Esophagus squamous epithelium (tissue), 5 donors: ENCODE measurements at places on chromosomes 5 and 9.

DNA sequence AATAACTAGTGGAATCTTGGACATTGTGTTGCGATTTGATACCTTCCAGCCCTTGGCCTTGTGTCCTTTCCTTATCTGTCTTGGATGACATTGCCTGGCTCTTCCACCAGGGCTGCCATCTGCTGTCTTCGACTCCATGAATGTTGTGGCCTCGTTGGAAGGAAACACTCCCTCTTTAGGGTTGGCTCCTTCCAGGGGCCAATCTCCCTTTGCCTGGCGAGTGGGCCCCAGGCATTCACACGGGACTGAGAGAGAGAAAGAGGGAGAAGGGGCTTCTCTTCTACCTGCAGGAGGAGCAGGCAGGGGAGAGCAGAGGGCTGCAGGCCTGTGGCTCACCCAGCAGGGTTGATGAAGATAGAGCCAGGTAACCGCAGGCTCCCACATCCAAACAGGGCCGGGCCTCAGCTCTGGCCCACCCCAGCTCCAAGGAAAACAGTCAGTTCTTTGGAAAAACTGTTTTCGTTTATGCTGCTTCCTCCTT lies 31.3 kb downstream of the FGF1 start:
- DNase-seq, result no peak

- DNase-seq, result no peak
Measured at GRCh38 chr5:60445921-60446320, 254.0 kb downstream of the DEPDC1B start.

GRCh38 chr9:117768750-117769395 lies 64.7 kb downstream of the TLR4 start:
- no peak for DNase-seq

- no peak for DNase-seq
Measured at GRCh38 chr5:136025900-136026299, 2.9 kb upstream of the TGFBI start.

- no peak for DNase-seq
Measured at GRCh38 chr5:39328731-39329130, 35.6 kb downstream of the C9 start.

DNA sequence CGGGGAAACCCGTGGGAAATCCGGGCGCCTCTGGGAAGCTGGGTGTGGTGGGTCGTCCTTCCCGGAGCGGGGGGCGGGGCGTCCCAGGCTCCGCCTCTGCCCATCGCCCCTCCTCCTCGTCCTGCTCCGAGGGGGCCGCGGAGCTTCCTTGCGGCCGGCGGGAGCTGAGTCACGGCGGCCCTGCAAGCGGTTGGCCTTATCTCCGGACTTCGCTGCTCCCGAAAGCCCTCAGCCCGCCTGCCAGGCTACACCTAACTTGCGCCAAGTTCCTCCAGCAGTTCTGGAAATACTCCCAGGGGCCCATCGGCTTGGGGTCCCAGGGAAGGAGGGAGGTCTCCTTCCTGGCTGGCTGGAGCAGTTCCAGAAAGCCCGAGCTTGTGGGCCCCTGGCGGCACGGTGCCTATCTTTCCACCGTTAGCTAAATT lies 54.1 kb upstream of the CDKN2AIPNL start:
- peak; percentile 33 for DNase-seq

GRCh38 chr9:131800843-131801242 lies 61.0 kb upstream of the RAPGEF1 start:
- DNase-seq, result no peak
